ENCODE measurements at places on chromosomes 13 and 19.

DNA sequence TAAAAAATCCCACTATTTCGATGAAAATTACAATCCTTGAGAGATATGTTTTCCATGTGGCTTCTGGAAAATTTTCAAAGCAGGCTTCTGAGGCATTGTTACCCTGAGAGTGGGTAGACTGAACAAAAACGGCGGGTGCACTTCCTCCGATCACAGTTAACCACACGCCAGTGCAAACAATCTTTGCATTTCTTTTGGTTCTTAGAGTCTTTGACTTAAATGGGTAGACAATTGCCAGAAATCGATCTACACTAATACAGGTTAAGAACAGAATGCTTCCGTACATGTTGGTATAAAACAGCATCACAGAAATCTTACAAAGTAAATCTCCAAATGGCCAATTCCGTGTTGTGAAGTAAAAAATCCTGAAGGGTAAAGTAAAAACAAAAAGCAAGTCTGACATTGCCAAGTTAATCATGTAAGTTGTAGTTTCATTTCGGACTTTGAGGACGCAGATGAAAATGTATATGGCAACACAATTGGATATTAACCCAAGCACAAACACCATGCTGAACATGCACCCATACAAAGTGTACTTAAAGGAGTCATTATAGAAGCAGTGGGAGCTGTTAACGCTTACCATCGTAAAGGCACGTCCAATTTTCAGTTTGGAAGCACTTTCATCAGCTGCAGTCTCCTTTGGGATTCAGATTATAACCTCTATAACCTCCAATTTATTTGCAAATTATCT is 927 bp downstream of the LPAR6 start:
- no peak for DNase-seq

GRCh38 chr13:43939086-43939485 is 59.4 kb downstream of the LACC1 start:
- no peak for DNase-seq

GRCh38 chr19:3036119-3036976 is 7.3 kb upstream of the TLE2 start:
- peak; percentile 70 for DNase-seq

- DNase-seq = no peak
Measured at GRCh38 chr19:37932985-37933936, 26.3 kb downstream of the SIPA1L3 start.

- no peak for DNase-seq
Measured at GRCh38 chr19:55390461-55390880, 4.7 kb downstream of the RPL28 start.

- DNase-seq = no peak
Measured at GRCh38 chr19:10826231-10826630, 9.8 kb downstream of the TMED1 start.

GRCh38 chr19:49716154-49716553 is 25.2 kb downstream of the CPT1C start:
- no peak for DNase-seq

- no peak for DNase-seq
Measured at GRCh38 chr13:40672765-40673397, 6.4 kb upstream of the FOXO1 start.

GRCh38 chr19:44644402-44645016 is 799 bp downstream of the PVR start:
- DNase-seq = no peak

Measured in GM18507 (cell line).